IMR-90 (cell line): ENCODE measurements at places on chromosomes 7 and 10. TPM values are rescaled to one million over a fixed set of nuclear protein-coding genes. Genes with fewer than 3 reads are reported as not detected.
A peak's percentile ranks its signal among the peaks of the same experiment; 100 is the strongest.

The UPK3B gene
- not detected in 2 replicates for total RNA-seq

The HOGA1 gene
- 0.36 and 0.56 TPM in 2 replicates for total RNA-seq

The NPFFR1 gene
- total RNA-seq: not detected in 2 replicates

The CFAP46 gene
- 1.3 and 1.7 TPM in 2 replicates for total RNA-seq

The CPA1 gene
- total RNA-seq: not detected in 2 replicates

The RAB19 gene
- total RNA-seq: not detected in 2 replicates

The MGMT gene
- total RNA-seq: 11.1 and 11.5 TPM in 2 replicates

The CHN2 gene
- not detected in 2 replicates for total RNA-seq

GRCh38 chr7:17912050-17912449, 28.2 kb downstream of the SNX13 start:
- no peak overlapping the region for H3K4me3 ChIP-seq
- DNase-seq: no peak
- H3K27ac ChIP-seq: no peak overlapping the region

- peak; percentile 57 for DNase-seq
- H3K4me3 ChIP-seq: peak overlapping the region; percentile 23; the same call in 1 of the 2 replicates
- H3K27me3 ChIP-seq: no peaks in the 10 kb centered on the region
- H3K4me1 ChIP-seq: no peaks in the 10 kb centered on the region
Measured at GRCh38 chr7:90455163-90456030, 14.0 kb upstream of the PTTG1IP2 start.

GRCh38 chr10:33192190-33192589, 142.3 kb downstream of the NRP1 start:
- peaks cover 14% of the 10 kb centered on the region for H3K36me3 ChIP-seq
- peaks cover 14% of the 10 kb centered on the region for H3K4me1 ChIP-seq
- H3K27ac ChIP-seq: no peak overlapping the region
- DNase-seq: no peak

DNA sequence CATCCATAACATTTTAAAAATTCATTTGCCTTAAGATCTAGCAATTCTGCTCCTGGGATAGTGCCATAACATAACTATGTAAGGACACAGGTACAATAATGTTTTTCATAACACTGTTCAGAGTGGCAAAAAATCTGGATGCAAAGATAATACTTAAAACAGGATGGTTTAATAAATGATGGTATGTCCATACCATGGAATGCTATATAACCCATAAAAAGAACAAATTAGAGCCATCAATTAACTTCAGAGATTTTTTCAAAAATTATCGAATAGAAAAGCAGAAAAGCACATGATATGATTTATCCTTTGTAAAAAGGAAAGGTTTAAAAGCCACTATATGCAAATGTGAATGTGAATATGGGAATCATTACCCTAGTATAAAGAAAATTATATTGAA, 193.4 kb upstream of the LRRN3 start:
- no peaks in the 10 kb centered on the region for H3K27me3 ChIP-seq
- H3K27ac ChIP-seq: no peak overlapping the region
- no peak for DNase-seq
- no peaks in the 10 kb centered on the region for H3K4me1 ChIP-seq
- no peaks in the 10 kb centered on the region for H3K36me3 ChIP-seq
- no peak overlapping the region for H3K4me3 ChIP-seq

GRCh38 chr7:84224505-84224904, 29.9 kb upstream of the SEMA3A start:
- H3K4me3 ChIP-seq: no peak overlapping the region
- H3K4me1 ChIP-seq: no peaks in the 10 kb centered on the region
- H3K27me3 ChIP-seq: no peaks in the 10 kb centered on the region

DNA sequence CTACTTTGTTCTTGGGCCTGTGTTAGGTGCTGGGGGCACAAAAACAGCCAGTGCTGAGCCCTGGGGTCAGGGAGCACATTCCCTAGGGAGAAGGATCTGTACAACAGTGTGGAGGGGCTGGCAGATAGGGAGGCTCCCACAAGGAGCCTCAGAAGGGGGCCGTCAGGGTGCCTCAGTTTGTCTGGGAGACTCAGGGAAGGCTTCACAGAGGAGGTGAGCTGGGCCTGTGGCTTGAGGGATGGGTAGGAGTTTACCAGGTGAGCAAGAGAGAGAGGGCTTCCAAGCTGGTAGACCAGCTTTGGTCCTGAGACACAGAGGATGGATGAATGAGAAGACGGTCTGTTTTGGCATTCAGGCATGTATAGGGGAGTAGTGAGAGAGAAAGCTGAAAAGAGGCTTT, 52.1 kb downstream of the CAMK1D start:
- H3K36me3 ChIP-seq: no peaks in the 10 kb centered on the region
- peaks cover 8% of the 10 kb centered on the region for H3K4me1 ChIP-seq

DNA sequence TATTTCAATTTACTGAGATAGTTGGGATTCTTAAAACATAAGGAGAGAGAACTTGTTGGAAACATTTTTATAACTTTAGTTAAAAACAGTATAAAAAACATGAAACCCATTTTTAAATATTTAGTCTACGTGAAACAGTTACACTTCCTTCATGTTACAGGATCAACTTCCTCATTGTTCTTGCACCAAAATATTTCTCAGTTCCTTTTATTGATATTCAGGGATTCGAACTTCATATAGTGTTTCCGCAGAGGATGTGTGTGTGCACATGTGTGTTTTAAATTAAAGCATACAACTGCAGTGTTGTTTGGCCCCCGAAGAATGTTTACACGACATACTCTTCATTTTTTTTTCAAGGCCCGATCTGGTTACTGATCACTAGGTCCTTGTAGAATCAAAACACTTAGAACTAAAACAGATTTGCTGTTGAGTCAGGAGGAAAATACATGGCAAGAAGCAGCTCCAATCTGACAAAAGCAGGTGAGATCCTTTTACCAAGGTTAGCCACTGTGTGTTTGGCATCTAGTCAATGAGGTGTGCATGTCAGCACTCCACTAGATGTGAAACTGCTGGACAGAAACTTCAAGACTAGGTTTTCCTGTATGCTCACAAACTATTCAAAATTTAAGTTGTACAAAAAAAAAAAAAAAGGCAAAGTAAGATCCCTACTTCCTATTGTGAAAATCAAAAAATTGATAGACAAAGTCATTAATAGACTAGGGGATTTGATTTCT, 60.4 kb downstream of the INSYN2A start:
- no peak overlapping the region for H3K4me3 ChIP-seq
- peaks cover 18% of the 10 kb centered on the region for H3K36me3 ChIP-seq
- no peak overlapping the region for H3K27ac ChIP-seq

DNA sequence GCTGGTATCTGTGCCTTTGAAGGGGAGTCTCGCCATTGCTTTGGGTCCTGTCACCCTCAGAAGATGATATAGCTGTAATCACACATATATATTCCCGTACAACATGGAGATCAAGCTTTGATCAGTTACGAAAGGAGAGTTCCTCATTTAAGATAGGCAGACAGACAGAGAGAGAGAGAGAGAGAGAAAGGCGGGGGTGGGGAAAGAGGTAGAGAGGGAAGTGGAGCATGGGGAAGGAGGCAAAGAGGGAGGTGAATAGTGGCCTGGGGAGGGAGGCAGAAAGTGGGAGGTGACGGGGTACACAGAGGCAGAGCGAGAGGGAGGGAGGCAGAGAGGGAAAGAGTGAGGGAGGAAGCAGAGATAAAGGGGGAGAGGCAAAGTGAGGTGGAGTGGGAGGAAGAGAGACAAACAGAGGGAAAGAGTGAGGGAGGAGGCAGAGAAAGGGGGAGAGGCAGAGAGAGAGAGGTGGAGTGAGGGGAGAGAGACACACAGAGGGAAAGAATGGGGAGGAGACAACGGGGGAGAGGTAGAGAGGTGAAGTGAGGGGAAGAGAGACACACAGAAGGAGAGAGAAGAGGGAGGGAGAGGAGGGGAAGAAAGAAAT, 44.6 kb upstream of the C1QL3 start:
- no peaks in the 10 kb centered on the region for H3K27me3 ChIP-seq
- H3K4me3 ChIP-seq: 0 out of 2 replicates have a peak overlapping the region, but pooled peaks have one; percentile 10
- no peaks in the 10 kb centered on the region for H3K36me3 ChIP-seq
- H3K4me1 ChIP-seq: no peaks in the 10 kb centered on the region
- DNase-seq: no peak
